Suppressor macrophage treated with lipopolysaccharide for 1 hour (primary cell): ENCODE measurements at places on chromosomes 7 and 10.

GRCh38 chr10:103980288-103980906 is 13.5 kb downstream of the SLK start:
- no peak for DNase-seq

DNA sequence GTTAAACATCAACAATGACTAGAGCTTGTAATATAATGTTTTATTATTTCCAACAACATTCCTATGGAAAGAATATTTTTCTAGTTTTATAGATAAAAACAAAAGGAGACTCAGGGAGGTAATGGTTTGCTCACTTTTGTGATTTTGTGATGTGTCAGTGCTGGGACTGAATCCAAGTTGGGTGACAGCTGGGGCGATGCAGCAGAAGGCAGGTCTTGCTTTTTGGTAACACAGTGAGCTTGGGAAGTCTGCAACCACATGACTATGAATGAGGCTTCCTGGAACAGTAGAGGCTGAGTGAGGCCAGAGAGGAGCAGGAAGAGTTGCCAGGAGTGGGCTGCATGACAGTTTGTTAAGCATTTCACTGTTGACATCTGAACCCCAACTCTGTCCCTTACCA is 4.9 kb upstream of the YKT6 start:
- DNase-seq, result peak; percentile 13

DNA sequence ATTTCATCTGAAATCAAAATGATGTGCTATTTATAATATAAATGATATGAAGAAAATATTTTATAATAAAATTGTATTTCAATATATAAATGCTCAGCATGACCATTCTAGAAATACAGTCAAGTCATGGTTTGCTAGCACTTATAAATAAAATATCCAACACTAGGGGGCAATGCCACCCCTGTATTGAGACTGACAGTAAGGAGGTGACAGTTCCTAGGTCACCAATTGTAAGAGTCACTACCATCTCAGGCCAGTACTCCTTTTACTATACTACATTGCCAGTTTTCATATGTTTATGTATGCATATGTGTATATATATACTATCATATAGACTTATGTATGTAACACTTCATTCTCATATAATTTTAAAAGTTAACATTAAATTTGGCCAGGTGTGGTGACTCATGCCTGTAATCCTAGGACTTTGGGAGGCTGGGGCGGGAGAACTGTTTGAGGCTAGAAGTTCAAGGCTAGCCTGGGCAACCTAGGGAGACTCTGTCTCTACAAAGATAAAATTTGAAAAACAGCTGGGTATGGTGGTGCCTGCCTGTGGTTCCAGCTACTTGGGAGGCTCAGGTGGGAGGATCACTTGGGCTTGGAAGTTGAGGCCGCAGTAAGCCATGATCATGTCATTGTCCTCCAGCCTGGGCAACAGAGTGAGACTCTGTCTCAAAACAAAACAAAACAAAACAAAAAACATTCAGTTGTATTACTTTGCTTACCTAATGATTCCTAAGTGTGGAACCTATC is 2.4 kb upstream of the CNOT4 start:
- peak; percentile 91 for DNase-seq

DNA sequence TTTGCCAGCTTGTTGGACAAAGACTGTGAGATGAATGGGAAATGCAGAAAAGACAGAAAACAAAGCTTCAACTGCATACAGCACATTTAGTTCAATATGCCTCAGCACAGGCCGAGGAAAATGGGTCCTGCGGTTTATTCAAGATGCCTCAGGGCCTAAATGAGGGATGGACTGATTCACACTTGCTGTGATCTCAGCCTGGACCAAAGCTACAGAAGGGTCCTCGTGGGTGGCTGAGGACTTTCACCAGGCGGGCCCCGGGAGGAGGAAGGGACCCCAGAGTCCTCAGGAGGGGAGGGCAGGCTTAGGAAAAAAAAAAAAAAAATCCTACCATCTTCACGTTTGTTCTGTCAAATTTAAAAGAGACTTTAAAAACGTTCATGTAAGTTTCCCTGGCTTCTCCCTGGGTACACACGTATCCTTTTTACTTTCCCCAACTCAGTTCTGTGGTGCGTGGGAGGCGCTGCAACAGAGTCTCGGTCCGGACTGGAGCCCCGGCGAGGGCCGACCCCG is 624 bp upstream of the ZNF783 start:
- DNase-seq, result peak; percentile 40

DNA sequence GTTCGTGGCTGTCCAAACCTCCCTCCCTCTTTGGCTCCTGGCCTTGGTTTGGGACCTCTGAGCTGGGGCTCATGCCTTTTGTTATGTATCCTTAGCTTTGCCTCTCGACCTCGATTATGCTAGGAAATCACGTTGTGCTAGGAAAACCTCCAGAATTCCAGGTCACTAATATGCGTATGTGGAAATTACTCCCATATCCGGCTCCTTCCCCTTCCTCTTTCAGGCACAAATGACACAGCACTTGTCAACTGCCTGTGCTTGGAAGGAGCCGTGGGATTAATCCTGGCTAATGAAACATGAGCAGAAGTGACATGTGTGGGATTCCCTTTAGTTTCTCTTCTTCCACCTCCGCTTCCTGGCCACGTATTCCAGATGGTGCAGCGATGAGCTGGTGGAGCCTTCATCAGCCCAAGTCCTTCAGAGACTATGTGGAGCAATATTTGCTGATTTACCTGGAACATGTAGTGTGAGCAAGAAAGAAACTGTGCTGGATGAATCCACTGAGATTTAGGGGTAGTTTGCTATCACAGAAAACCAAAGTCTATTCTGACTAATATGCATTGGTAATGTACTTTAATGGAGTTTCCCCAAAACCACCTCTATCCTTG is 149.2 kb downstream of the REEP3 start:
- peak; percentile 34 for DNase-seq

GRCh38 chr7:130919316-130920103 is 185.5 kb upstream of the KLF14 start:
- DNase-seq, result no peak

- DNase-seq, result no peak
These were observed 55.9 kb downstream of the FAM241B start for GRCh38 chr10:69685802-69686585.

GRCh38 chr10:121078672-121079102 is 227.5 kb downstream of the WDR11 start:
- no peak for DNase-seq

GRCh38 chr7:133135451-133135850 is 53.6 kb upstream of the CHCHD3 start:
- DNase-seq, result no peak

DNA sequence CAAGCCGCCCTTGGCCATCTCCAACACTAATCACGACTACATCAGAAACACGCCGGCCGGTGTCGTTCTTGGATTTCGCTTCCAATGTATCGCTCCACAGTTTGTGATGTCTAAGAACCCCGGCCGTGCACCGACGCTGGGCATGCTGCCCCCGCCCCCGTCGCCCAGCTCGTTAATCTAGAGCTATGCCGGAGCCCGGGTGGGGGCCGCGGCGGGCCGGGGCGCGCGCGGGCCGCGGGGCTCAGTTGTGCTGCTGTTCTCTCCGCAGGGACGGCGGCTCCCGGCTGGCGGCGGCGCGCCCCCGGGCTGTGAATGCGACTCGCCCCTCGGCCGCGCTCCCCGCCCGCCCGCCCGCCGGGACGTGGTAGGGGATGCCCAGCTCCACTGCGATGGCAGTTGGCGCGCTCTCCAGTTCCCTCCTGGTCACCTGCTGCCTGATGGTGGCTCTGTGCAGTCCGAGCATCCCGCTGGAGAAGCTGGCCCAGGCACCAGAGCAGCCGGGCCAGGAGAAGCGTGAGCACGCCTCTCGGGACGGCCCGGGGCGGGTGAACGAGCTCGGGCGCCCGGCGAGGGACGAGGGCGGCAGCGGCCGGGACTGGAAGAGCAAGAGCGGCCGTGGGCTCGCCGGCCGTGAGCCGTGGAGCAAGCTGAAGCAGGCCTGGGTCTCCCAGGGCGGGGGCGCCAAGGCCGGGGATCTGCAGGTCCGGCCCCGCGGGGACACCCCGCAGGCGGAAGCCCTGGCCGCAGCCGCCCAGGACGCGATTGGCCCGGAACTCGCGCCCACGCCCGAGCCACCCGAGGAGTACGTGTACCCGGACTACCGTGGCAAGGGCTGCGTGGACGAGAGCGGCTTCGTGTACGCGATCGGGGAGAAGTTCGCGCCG is 1.9 kb downstream of the VWC2 start:
- no peak for DNase-seq

DNA sequence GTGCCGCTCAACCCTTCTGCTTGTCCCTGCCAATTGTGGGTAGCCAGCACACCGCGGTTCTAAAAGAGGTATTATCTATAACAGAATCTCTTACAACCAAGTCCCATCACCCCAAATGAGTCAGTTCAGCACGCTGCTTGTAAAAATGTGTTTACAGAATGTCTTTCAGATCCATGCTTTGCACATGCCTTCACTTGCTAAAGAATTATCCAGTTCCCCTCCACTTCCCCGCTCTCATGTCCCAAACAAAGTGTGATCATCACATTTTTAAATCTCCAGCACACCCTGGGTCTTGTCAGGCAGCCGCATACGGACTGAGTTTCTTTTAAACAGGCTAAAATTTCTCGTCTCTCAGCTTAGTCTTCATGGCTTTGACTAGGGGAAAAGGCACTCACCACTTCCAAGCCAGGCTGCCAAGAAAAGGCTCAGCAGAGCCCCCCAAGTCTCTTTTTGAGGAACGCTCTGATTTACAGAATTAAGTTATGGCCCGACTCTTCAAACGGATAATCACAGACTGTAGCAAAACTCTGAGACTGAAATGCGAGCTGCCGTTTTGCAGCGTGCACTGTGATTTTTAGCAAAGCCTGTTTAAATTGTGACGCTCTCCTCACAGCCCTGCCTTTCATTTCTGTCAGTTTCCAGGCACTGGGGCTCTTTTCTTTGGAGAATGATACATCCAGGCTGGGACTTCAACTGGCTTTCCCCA is 29.8 kb upstream of the FGFR2 start:
- DNase-seq, result no peak

- DNase-seq, result no peak
These were observed 279.2 kb upstream of the MKI67 start for GRCh38 chr10:128405450-128405849.

DNA sequence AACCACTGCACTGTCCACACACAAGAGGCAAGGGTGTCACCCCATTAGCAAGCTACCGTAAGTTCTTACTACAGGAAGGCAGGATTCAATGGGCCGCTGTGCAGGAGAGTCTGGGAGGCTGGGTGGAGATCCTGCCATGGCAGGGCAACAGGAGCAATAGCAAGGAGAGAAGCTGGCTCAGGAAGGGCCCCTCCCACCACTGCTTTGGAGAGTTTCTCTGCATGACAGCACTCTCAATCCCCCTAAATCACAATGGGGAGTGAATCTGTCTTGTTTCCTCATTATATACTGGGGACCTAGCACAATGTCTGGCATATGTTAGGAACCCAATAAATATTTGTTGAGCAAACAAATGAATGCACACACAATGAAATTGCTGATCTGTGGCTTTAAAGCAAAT is 83.2 kb upstream of the SFMBT2 start:
- no peak for DNase-seq

GRCh38 chr10:59844436-59844835 is 61.9 kb downstream of the CCDC6 start:
- no peak for DNase-seq

GRCh38 chr10:124197371-124198124 is 104.2 kb upstream of the CHST15 start:
- DNase-seq, result peak; percentile 95

DNA sequence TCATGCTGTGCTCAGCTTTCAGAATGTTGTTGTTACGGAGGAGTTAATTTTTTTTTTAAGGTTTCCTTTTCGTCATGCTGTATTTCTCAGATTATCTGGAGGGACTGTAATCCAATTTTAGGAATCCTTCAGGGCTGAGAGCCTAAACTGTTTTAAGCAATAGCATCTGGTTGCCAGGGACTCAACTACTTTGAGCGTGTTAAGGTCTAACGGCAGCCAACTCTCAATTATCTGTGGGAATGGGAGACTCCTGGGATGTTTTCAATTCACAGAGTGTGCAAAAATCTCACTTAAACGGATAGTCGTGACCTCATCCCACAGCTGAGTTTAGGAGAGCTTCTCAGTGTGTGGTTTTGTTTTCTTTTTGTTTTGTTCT is 291.7 kb downstream of the AUTS2 start:
- no peak for DNase-seq

DNA sequence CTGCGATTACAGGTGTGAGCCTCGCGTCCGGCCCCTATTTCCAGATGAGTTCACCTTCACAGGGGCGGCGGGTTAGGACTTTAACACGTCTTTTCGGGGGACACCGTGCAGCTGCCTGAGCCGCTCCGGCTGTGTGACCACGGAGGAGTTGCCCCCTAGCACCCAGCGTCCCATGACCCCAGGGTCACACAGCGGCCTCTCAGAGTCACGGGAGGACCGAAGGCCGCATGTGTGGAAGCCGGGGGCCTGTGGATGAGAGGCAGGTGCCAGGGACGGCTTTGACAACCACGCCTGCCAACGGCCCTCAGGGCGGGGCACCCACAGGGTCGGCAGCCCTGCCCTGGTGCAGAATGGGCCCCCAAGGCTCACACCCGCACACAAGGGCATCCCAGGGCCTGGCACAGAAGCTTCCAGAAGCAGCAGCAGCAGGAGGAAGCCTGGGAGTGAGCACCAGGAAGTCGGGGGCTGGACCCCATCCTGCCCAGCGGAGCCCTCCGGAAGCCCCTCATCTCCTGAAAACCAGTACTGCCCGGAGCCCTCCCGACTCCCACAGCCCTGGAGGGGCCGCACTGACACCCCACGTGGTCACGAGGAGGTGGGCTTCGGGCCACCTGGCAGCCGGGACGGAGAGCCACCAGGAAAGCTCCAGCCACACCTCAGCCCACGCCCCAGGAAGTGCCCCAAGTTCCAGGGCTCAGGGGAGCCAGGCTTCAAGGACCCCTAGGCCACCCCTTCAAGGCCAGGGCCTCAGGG is 32.7 kb downstream of the ADAP1 start:
- no peak for DNase-seq

- DNase-seq, result peak; percentile 83
These were observed 186.4 kb downstream of the KIF20B start for GRCh38 chr10:89887830-89888229.

GRCh38 chr7:28921822-28922221 is 36.3 kb downstream of the TRIL start:
- peak; percentile 76 for DNase-seq

- DNase-seq, result peak; percentile 51
These were observed 18.8 kb downstream of the CELF2 start for GRCh38 chr10:11036424-11037011.

GRCh38 chr7:97595439-97595838 is 136.4 kb upstream of the TAC1 start:
- DNase-seq, result no peak

GRCh38 chr7:101650579-101651081 is 21.5 kb upstream of the MYL10 start:
- no peak for DNase-seq

- DNase-seq, result peak; percentile 19
These were observed 113.0 kb downstream of the PDE1C start for GRCh38 chr7:31957090-31957720.
